Iris pigment epithelial cell (primary cell): ENCODE measurements at places on chromosomes 6 and 20.

- DNase-seq, result no peak
Observed at GRCh38 chr6:90190752-90191395, 105.8 kb downstream of the BACH2 start.

DNA sequence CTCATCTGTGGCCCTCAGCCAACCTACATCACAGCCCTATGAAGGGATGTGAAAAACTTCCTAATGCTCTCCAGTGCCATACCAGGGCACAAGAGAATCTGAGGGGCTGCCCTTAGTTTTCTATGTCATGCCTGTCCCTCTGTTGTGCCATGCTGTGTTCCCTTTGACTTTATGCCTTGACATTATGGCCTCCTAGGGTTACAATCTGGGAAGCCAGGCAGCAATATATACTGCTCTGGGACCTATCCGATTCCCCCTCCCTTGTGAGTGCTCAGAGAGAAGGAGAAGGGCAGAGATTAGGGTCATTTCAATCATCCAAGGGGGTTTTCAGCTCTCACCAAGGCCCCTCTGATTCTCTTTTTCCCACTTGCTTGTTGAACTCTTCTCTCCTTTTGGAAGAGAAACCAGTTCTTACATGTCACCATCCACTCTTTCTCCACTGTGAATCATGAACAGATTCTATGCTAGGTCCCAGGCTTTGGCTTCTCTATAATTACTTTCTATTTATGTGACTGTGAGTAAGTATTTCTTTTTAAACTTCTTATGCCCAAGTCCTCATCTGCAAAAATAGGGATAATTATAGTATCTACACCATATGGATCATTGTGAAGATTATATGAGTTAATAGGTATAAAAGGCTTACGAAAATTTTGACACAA is 14.2 kb upstream of the FRK start:
- DNase-seq, result no peak

DNA sequence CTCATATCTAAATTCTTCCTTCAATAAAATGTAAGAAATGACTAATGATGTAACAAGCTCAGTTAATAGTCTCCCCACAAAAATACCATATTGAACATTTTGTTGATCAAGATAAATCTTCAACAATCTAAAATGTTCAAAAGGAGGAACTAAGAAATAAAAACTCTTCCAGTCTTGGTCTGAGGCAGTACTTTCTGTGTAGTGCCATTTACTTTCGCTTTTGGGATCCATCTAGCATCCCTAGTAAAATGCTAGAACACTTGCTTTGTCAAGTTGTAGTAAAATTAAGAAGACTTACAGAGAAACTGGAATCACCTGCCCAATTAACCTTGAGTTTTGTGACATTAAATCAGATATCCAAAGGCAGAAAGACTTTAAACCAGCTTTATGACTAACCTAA is 246.4 kb downstream of the KHDRBS2 start:
- no peak for DNase-seq

DNA sequence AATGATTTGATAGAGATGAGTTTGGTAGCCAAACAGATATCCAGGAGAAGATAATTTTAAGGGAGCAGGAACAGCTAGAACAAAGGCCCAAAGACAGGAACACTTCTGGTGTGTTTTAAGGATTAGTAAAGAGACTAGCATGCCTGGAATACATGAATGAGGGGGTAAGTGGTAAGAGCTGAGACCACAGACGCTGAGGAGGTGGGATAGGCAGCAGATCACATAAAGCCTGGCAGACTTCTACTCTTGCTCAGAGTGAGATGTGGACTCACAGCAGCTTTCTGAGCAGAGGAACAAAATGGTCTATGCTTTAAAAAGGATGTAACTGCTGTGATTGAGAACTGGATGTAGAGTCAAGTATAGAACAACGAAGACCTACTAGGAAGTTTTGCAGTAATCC is 100.1 kb downstream of the EPHA7 start:
- DNase-seq, result no peak

GRCh38 chr6:147099974-147100373 is 104.2 kb upstream of the STXBP5 start:
- peak; percentile 93 for DNase-seq
